ENCODE measurements at places on chromosomes 4 and X. TPM values are rescaled to one million over a fixed set of nuclear protein-coding genes. Genes with fewer than 3 reads are reported as not detected.

ZNF827 gene
- total RNA-seq: 37.1 TPM

CLRN2 gene
- not detected for total RNA-seq

CITED1 gene
- total RNA-seq: not detected

PHOX2B gene
- total RNA-seq: not detected

CABS1 gene
- not detected for total RNA-seq

DNAAF6 gene
- total RNA-seq: not detected

MAP3K15 gene
- 0.48 TPM for total RNA-seq

MAGED4B gene
- total RNA-seq: 3.7 TPM

Data from activated T-helper 17 cell treated with anti-CD3 and anti-CD28 coated beads, Interleukin-2, amount 50 U/mL, for 72 hours (primary cell).